Activated CD4-positive, alpha-beta T cell treated with anti-CD3 and anti-CD28 coated beads for 36 hours (primary cell): ENCODE measurements at places on chromosomes 11 and 22. TPM values are rescaled to one million over a fixed set of nuclear protein-coding genes. Genes with fewer than 3 reads are reported as not detected.

Gene MOV10L1
- 0.11 TPM for total RNA-seq

Gene DNAJB7
- not detected for total RNA-seq

Gene GRAP2
- 40.6 TPM for total RNA-seq

Gene DCDC1
- 0.23 TPM for total RNA-seq

Gene POTEH
- not detected for total RNA-seq

Gene C22orf15
- 0.30 TPM for total RNA-seq

Gene CHORDC1
- total RNA-seq = 112 TPM

Gene FAM181B
- total RNA-seq = not detected

Gene NPTXR
- total RNA-seq = 1.4 TPM

Gene SLC22A8
- total RNA-seq = not detected

Gene ART5
- total RNA-seq = 0.23 TPM

Gene CARD10
- total RNA-seq = not detected

Gene KLHL35
- total RNA-seq = 0.62 TPM

Gene OR10D3
- not detected for total RNA-seq

Gene GCAT
- total RNA-seq = 21.3 TPM

Gene BCO2
- 0.75 TPM for total RNA-seq

Gene DGAT2
- 1.5 TPM for total RNA-seq
